ENCODE measurements at places on chromosomes 11 and 22. TPM values are rescaled to one million over a fixed set of nuclear protein-coding genes. Genes with fewer than 3 reads are reported as not detected.

Gene OR51E2
- 1.0 TPM for total RNA-seq

Gene PIWIL4
- total RNA-seq = 5.0 TPM

Gene CRYAB
- total RNA-seq = 331 TPM

Gene CSNK2A3
- total RNA-seq = 2.1 TPM

Gene SESN3
- total RNA-seq = 26.1 TPM

Gene C1QTNF4
- total RNA-seq = 3.5 TPM

Gene RCE1
- 24.9 TPM for total RNA-seq

Gene FOLR1
- not detected for total RNA-seq

Gene ELFN2
- 0.35 TPM for total RNA-seq

Gene MUC2
- total RNA-seq = 1,246 TPM

Gene IGSF22
- total RNA-seq = 1.5 TPM

Gene FAM118B
- total RNA-seq = 62.5 TPM

Gene SLC1A2
- total RNA-seq = 0.12 TPM

Gene VWCE
- total RNA-seq = 0.17 TPM

Gene ESAM
- total RNA-seq = 8.4 TPM

Gene CDC42EP2
- total RNA-seq = 27.4 TPM

Gene CD3E
- 9.7 TPM for total RNA-seq

Gene UBQLNL
- total RNA-seq = 0.34 TPM

Gene SERHL2
- 0.89 TPM for total RNA-seq

Gene BLID
- not detected for total RNA-seq

Gene MS4A1
- total RNA-seq = not detected

Gene MFNG
- 11.3 TPM for total RNA-seq

Gene TPBGL
- total RNA-seq = 0.17 TPM

Gene GGT5
- 6.6 TPM for total RNA-seq

Gene OR52A1
- not detected for total RNA-seq

Gene SLC35F2
- total RNA-seq = 13.2 TPM

Gene C11orf87
- not detected for total RNA-seq

Gene SGSM1
- total RNA-seq = 3.0 TPM

Gene ZNF280A
- not detected for total RNA-seq

Gene P2RY6
- 1.9 TPM for total RNA-seq

Gene ACRV1
- total RNA-seq = not detected

Gene NCAM1
- total RNA-seq = 6.3 TPM

Gene PRR33
- total RNA-seq = not detected

Gene MMP11
- 4.0 TPM for total RNA-seq

Gene APOA1
- 0.46 TPM for total RNA-seq

Gene PACSIN3
- 5.1 TPM for total RNA-seq

Gene DNAJB13
- total RNA-seq = not detected

Gene SLC22A25
- not detected for total RNA-seq

Gene LRFN4
- total RNA-seq = 29.1 TPM

Gene PLEKHB1
- 19.7 TPM for total RNA-seq

Gene TEX54
- total RNA-seq = not detected

Gene MAPK1
- 126 TPM for total RNA-seq

Gene TESMIN
- total RNA-seq = 4.8 TPM

Gene NPAS4
- total RNA-seq = not detected

Gene OAF
- 133 TPM for total RNA-seq

Gene MYOD1
- total RNA-seq = not detected

Gene ATL3
- total RNA-seq = 61.5 TPM

Gene RRM1
- total RNA-seq = 29.5 TPM

Gene RFPL3
- total RNA-seq = not detected

Gene POU2F3
- total RNA-seq = 1.1 TPM

Gene MS4A15
- not detected for total RNA-seq

Gene MYO7A
- total RNA-seq = 9.9 TPM

Gene RIN1
- total RNA-seq = 12.7 TPM

Gene HEPACAM
- total RNA-seq = not detected

Gene CTSW
- total RNA-seq = 1.2 TPM

Gene WNT11
- 5.7 TPM for total RNA-seq

Gene PHLDA2
- 8.9 TPM for total RNA-seq

Gene UPB1
- total RNA-seq = 0.19 TPM

Gene SRPRA
- 79.2 TPM for total RNA-seq
